NCI-H2081 treated with DMSO at 0.1 percent for 48 hours (cell line): ENCODE measurements at places on chromosomes 13 and 19.

GRCh38 chr13:107867701-107868661 lies 347.4 kb downstream of the LIG4 start:
- DNase-seq = peak; percentile 31

- DNase-seq = no peak
Observed at GRCh38 chr13:46213242-46213641, 1.5 kb downstream of the LRRC63 start.

GRCh38 chr19:40348961-40349507 lies 539 bp downstream of the PLD3 start:
- no peak for DNase-seq

DNA sequence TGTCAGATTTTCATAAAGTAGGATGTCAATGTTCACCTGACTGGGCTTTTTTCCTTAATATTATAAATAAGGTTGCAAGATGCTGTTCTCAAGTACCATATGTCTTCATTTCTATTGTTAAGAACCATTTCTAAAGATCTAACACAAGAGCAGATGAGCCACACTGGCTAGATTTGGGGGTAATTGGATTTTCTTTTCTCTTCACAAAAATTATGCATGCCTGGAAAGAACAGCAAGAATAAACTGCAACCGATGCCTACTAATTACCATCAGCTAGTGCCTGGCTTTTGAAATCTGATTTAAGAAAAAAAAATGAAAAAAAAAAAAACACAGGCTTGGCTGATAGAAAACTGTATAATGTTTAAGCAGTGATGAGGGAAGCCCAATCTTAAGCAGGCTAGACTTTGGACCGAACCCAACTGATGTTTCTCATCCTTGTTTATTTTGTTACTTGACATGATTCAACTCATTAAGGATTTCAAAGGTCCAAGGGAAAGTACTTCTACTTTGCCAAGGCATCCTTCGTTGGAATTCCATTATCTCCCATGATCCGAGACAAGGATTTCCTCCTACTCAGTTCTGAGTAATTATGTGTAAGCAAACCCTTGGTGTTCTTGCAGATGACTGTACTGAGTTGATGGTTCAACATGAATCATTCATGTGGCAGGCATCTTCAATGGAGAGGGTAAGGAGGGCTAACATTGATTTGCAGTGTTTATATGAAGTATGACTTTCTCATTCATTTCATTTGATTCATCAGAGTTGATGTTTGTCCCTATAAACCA lies 300.5 kb downstream of the SPRY2 start:
- DNase-seq = no peak

DNA sequence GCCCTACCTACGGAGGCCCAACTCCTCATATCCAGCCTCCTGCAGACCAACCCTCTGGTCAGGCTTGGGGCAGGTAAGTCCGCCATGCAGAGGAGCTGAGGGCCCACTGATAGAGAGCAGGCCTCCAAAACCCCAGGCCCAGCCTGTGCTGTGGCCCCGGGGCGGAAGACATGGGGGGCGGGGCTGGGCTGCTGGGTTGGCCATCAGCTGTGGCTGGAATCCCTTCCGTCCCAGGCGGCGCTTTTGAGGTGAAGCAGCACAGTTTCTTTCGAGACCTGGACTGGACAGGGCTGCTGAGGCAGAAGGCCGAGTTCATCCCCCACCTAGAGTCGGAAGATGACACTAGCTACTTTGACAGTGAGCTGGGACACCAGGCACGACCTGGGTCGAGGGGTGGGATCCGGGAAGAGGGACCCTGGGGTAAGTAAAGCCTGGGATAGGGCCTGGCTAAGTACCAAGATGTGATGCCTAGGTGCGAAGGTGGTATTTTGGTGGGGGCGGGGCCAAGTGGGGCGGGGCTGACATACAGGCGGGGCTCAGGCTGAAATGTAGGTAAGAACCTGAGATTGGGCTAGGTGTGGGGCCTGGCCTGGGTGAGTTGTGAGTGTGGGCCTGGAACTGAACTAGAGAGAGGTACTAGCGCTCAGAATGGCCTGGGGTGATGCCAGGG lies 15.4 kb downstream of the DNASE2 start:
- DNase-seq = no peak

DNA sequence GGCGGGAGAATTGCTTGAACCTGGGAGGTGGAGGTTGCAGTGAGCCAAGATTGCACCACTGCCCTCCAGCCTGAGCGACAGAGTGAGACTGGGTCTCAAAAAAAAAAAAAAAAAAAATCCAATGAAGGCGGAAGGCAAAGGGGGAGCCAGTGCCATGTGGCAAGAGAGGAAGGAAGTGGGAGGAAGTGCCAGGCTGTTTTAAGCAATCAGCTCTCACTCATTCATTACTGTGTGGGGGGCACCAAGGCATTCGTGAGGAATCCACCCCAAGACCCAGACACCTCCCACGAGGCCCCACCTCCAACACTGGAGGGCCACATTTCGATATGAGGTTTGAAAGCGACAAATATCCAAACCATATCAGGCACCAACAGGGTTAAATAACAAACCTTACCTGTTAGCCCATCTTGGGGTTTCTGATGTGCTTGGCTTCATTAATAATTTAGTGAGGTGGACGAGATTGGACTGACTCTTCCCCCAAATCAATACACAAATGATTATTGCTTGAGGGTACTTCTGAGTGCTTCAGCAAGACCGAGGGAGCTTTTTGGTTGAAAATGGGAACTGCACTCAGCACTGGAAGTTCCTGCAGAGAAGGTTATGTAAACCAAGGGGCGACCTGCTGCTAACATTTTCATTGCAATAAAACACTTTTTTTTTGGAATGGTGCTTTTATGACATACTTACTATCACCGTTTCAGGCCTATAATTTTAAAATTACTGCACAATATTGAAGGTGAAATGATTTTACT lies 7.5 kb upstream of the LRP3 start:
- DNase-seq = no peak

DNA sequence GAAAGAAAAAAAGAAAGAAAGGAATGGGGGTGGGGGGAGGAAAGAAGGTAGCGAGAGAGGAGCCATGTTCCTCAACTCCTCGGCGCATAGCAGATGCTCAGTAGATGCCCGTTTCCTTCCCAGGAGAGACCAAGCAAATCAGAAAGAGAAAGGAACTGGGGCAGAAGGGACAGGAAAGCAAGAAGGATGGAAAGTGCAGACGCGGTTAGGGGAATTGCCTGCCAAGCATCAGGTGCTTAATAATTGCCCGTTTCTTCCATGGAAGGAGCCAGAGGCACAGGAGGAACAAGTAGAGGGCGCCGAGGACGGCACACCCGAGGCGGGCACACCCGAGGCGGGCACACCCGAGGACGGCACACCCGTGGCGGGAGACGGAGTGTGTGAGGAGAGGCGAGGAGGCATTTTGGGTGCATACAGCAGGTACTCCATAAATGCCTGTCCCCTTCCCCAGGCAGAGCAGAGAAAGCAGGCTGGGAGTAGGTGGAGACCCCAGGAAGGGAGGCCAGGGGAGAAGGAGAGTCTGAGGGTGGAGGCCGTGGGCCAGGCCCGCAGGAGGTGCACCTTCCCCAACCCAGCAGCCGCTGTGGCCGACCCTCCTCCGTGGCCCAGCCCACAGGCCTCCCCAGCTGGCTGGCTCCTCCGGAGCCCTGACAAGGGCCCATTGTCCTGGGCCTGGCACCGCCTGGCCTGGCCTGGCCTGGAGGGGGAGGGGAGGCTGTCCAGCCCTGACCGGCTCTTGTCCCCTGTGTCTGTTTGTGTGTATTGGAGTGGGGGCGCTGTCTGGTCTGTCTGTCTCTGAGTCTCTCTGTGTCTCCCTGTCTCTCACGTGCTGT lies 14.6 kb downstream of the JOSD2 start:
- DNase-seq = no peak

GRCh38 chr19:45391346-45391745 lies 13.5 kb downstream of the PPP1R13L start:
- no peak for DNase-seq

DNA sequence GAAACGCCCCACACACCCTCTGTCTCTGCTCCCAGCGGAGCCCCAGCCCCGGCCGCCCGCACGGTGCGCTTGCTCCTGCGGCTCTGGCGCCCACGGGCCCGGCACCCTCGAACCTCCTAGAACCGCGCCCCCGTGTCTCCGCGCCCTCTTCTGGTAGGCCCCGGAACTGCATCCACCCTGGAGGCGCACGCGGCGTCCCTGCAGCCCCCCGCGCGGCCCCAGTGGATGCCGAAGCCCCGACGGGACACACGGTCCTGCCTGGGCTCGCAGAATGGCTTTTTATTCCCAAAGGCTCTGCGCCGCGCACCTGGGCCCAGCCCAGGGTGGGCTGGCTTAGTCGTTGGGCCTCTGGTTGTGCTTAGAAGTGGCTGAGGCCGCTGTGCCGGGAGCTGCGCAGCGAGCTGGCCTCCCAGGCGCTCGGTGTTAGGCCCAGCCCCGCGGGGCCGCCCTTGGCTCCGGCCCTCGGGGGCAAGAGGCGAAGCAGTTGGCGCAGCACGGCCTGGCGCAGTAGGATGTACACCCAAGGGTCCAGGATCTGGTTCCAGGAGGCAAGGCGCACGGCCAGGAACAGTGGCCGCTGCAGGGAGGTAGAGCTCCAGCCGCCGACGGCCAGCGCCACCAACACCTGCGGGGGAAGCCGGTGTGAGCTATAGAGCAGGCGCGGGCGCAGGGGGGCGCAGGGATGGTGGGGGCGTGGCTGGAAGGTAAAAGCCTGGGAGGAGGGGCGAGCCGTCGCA lies 2.8 kb downstream of the PTGER1 start:
- no peak for DNase-seq

DNA sequence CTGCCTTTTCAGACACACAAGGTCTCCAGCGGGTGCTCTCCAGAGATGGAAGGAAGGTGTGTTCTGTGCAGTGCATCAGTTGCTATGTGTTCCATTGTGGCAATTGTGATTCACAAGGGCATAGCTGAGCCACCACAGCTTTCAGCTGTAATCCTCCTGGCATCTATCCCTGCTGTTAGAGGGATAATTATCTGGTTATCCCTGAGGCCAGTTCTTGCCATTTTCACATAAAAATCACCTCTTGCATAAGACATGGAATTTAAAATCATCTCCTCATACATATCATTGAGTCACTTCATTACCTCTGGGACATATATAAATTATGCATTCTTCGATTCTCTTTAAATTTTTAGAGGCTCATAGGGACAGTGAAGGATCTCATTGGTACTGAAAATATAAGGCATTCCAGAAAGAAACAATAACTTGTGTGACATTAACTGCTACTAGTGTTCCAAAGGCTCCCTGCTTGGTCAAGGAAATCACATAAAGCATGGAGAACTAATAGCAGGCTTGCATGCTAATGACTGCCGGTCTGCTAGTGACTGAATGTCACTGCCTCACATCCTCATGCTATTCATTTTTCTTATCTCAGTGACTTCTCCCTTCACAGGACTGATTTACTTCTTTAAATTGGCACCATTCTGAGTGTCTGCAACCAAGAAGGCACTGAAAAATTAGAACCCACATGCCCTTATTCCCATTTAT lies 214.0 kb downstream of the ENOX1 start:
- no peak for DNase-seq

DNA sequence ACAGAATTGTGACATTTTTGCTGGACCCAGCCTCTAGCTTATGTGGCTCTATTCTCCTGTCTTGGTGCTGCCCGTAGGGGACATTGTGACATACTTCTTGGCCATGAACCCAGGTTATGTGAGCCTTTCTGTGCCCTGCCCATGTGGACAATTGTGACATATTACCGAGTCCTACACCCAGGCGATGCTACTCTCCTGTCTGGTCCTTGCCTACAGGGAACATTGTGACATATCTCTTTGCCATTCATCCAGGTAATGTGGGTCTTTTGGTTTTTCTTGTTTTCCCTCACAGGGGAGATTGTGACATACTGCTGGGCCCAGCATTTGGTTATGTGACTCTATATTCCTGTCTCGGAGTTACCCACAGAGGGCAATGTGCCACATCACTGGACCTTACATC lies 71.5 kb upstream of the ZNF43 start:
- no peak for DNase-seq

- no peak for DNase-seq
Observed at GRCh38 chr19:6737873-6738786, 750 bp upstream of the GPR108 start.

GRCh38 chr19:30791088-30791487 lies 418.9 kb downstream of the ZNF536 start:
- DNase-seq = no peak

- no peak for DNase-seq
Observed at GRCh38 chr13:114225610-114226009, 9.1 kb upstream of the CDC16 start.

GRCh38 chr13:33846303-33847062 lies 28.5 kb downstream of the RFC3 start:
- no peak for DNase-seq

- DNase-seq = no peak
Observed at GRCh38 chr13:95254339-95254738, 46.9 kb downstream of the ABCC4 start.

DNA sequence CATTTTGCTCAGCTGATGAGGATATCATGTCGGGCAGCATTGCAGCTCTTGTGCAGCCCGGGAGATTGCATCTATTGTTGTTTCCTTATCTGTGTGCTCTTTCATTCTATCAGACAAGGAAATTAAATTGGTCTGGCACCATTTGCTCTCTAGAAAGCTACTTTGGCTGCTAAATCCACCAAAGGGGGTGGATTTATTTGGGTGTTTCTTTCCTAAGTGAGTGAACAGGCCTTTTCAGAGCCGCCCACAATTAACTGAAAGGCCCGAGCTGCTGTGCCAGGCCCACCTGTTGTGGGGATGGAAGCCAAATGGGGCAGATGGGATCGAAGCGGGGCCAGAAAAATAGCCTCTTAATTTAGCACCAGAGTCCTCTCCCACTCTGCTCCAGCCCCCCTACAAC lies 99.4 kb downstream of the DNAJC15 start:
- no peak for DNase-seq

GRCh38 chr19:18919086-18919899 lies at the start of the genes COPE and DDX49:
COPE (minus strand) TSS chr19:18919387; CDS start chr19:18919348, 39 bp downstream.
DDX49 (plus strand) TSS chr19:18919715; CDS start chr19:18919742, 27 bp downstream.
- peak; percentile 98 for DNase-seq

- DNase-seq = no peak
Observed at GRCh38 chr13:45733361-45733760, 31.2 kb downstream of the CBY2 start.

- no peak for DNase-seq
Observed at GRCh38 chr19:17346109-17346671, 8.8 kb downstream of the GTPBP3 start.

- DNase-seq = no peak
Observed at GRCh38 chr19:8473648-8474476, 28.6 kb downstream of the PRAM1 start.

- no peak for DNase-seq
Observed at GRCh38 chr19:41175801-41176777, 16.9 kb upstream of the CYP2S1 start.

- no peak for DNase-seq
Observed at GRCh38 chr13:89584058-89584620, 1763.3 kb upstream of the MIR17HG start.

GRCh38 chr13:99969453-99969918 lies 2.1 kb downstream of the ZIC5 start:
- no peak for DNase-seq

- no peak for DNase-seq
Observed at GRCh38 chr13:99464441-99464949, 36.8 kb upstream of the TM9SF2 start.

DNA sequence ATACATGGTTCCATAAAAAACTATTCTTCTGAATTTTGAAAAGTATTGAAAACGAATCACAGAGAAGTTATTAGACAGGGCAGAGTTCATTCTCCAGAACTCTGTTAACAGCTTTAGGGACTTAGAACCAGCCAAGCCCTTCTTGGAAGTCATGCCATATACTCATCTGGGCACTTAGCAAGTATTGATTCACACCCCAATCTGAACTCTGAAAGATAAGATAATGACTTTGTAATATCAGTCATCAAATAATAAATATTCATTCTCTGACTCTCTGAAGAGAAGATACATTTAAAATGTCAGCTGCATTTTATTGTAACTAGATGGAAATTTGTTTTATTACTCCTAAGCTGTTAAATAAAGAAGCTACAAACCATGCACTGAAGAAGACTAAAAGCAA lies 43.8 kb upstream of the ITM2B start:
- DNase-seq = no peak
